Stimulated activated CD4-positive, alpha-beta T cell treated with anti-CD3 and anti-CD28 coated beads, Interleukin-12 subunit alpha, Interleukin-12 subunit beta, amount 100 ng/mL, for 4 hours (primary cell): ENCODE measurements at places on chromosomes 7 and 10.

DNA sequence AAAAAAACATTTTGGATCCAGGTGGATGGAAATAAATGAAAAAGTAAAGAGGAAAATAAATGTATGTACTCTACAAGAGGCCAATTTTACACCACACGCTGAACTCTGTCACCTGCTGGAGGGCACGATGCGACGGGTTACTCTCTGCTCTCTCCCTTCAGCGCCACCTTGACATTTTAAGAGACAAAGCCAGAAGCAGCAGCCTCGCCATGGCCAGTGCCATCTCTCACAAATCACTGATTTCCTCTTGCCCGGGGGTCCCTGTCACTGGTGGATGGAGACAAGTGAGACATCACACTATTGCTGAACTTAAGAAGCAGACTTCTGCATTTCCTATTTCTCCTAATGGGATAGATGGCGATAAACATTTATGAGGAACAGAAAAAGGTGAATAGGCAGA, 190.0 kb downstream of the ZMYND11 start:
- no peak for DNase-seq

DNA sequence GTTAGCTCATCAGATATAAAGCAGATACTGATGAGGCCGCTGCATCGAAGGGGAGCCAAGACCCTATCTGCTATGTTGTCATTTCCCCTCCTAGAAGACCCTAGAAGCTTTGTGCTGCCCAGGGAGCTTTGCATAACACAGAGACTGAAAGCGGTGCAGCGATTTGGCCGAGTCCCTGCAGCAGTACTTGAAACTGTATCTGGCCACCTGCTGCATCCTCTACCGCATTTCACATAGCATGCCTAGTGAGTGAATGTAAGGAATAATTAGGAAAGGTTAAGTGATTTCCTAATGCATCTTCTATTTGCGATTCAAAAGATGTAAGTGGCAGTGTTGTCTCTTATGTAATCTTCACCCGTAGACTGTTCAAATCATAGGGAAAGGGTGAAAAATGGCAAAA, 106.7 kb downstream of the LRMDA start:
- no peak for DNase-seq

- DNase-seq = no peak
These were observed 207.5 kb upstream of the GNAI1 start for GRCh38 chr7:79927116-79927515.

GRCh38 chr7:4297165-4297917, 384.8 kb upstream of the FOXK1 start:
- DNase-seq = no peak

- no peak for DNase-seq
These were observed 60.0 kb downstream of the ANLN start for GRCh38 chr7:36449685-36450084.

GRCh38 chr7:130123501-130123900, 53.2 kb downstream of the KLHDC10 start:
- DNase-seq = no peak

GRCh38 chr10:90857635-90858460, at the start of gene HTR7:
HTR7 (minus strand) TSS chr10:90858039; CDS start chr10:90857671, 368 bp downstream.
- DNase-seq = peak; percentile 64

DNA sequence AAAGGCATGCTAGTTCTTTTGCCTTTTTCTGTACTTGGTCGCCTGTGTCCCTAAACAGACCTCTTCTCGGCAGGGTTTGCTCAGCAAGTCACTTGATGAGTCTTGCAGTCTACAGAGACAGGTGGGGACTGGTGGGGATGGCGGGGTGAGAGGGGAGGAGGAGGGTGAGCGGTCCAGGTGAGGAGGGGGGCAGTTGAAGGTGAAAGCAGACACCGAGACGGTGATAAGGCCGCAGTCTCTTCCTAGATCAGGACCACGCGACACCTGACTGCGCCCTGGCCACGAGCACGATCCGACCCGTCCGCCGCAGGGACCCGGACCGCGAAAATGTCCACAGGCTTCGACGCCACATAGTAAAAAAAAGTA, 566 bp downstream of the ASNS start:
- DNase-seq = no peak

DNA sequence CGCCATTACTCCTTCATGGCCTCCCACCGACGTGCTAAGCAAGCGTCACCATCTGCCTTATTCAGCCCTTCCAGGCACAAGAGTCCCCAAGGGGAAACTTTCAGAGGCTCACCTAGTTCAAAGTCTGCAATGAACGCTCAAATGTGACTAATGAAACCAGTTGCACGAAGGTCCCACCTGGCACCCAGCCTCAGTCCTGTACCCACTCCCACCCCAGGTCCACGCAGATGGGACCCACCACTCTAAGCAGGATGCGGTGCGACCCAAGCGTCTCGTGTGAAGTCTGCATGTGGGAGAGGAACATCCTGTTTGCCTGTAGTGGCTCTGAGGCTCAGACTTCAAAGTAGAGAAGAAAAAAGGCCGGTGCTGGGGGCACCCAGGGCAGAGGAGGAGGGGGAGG, 40.3 kb downstream of the RGS10 start:
- peak; percentile 58 for DNase-seq

DNA sequence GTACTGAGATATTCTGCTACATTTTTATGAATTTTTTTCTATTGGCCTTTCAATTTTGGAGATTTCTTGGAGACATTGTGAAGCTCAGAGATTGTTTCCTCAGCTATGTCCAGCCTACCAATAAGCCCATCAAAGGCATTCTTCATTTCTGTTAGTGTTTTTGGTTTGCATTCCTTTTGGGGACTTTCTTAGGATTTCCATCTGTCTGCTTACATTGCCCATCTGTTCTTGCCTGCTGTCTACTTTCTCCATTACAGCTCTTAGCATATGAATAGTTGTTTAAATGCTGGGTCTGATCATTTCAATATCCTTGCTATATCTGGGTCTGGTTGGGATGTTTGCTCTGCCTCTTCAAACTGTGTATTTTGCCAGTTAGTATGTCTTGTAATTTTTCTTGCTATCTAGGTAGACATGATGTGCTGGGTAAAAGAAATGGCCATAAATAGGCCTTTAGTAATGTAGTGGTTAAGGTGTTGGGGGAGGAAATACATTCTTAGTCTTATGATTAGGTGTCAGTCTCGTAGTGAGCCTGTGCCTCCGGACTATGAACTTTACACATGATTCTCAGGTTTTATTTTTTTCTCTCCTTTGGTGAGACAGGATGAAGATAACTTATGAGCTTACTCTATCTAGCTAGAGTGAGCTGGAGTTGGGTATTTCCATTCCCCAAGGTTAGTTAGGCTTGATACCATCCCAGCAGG, 32.6 kb upstream of the NME8 start:
- DNase-seq = no peak

GRCh38 chr7:44482502-44483485, 7.7 kb downstream of the NUDCD3 start:
- DNase-seq = no peak

DNA sequence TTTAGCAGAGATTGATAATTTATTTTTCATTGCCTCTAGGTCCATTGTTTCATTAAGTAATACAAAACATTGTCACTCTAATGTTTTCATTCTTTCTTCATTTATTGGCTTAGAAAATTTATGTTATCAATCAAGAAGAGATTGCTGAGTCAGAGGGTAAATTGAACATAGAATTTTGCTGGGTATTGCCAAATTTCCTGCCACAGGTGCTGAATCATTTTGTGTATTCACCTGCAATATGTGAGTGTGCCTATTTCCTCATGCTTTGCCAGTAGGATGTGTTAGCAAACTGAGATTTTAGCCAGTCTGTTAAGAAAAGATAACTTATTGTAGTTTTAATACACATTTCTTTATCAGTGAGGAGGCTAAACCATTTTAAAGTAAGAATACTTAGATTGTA, 38.0 kb downstream of the MARCHF5 start:
- no peak for DNase-seq

- no peak for DNase-seq
These were observed 218.8 kb downstream of the ZWINT start for GRCh38 chr10:56142092-56142728.

DNA sequence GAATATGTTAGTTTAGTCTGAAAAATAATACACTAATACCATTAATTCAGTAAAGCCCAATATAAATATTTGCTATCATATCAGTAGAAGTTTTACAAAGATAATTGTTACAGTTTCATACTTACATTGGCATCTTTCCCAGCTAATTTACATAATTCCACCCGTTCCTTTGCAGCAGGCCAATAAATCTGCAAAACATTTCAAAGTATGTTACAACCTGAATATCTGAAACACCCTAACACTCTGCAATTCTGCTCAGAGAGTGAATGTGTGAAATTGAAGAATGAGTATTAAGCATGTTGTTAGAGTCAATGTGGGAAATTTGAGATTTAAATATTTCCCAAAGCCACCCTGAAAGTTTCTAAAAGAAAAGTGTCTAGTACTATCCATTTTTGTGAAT, 105.5 kb downstream of the SEMA3D start:
- DNase-seq = no peak

- DNase-seq = no peak
These were observed 433.0 kb downstream of the ANKRD7 start for GRCh38 chr7:118657391-118658005.

DNA sequence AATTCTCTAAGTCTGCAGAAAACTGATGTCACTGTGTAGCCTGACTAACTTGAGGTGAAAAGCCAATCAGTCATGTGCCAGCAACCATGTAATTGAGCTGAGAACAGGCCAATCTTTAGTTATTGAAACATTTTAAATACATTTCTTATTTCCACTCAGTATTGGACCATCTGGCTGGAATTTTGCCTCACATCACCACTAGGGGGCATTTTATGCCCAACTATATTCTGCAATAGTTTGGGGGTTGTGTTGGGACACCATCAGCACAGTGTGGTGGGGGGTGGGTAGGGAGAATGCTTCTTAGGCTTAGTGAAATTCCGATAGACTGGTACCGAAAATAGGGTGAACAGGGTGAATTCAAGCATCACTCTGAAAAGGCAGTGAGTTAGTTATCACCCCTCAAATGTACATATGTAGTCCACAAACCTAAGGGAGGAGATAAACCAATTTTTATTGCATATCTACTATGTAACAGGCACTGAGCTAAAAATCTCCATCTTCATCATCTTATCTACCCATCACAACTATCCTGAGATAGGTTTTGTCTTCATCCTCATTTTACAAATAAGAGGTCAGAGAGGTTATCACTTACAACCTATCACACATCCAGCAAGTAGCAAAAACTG, 17.8 kb downstream of the NPSR1 start:
- no peak for DNase-seq

- DNase-seq = no peak
These were observed 84.3 kb upstream of the ATP6V0A4 start for GRCh38 chr7:138882249-138882648.

GRCh38 chr7:131040467-131040932, 287.2 kb upstream of the MKLN1 start:
- no peak for DNase-seq

DNA sequence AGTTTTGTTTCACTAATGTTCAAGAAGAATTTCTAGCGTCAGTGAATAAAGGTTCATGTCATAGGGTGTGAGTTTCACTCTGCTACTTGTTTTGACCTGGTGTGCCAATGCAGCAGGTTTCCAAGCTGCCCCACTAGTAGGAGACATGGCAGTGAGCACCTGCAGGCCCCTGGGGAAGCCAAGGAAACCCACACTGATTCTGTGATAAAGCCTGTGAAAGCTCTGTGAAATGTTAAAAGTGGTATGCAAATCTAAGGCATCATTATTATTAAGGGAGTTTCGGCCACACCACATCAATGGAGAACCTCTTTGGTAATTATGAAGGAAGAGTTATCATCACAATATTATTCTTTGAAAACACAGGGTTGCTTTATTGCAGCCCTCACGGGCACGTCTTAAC, 46.4 kb downstream of the ABCB5 start:
- DNase-seq = no peak

DNA sequence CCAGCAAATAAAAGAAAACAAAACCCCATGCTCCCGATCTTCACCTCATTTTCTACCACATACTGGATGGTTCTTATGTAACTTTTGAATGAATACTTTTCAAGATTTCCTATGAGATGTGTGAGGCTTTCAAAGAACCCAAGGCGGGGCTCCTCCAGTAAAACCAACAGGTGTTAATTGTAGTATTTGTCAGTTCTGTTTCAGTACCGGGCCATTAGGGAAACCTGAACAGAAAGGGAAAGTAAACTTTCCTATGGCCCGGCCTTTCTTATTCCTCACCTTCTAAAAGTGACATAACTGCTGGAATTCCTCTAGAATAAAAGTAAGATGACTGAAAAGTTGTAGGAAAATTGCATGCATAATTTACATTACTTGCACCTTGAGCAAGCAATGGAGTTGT, 672.9 kb downstream of the MAGI2 start:
- no peak for DNase-seq

DNA sequence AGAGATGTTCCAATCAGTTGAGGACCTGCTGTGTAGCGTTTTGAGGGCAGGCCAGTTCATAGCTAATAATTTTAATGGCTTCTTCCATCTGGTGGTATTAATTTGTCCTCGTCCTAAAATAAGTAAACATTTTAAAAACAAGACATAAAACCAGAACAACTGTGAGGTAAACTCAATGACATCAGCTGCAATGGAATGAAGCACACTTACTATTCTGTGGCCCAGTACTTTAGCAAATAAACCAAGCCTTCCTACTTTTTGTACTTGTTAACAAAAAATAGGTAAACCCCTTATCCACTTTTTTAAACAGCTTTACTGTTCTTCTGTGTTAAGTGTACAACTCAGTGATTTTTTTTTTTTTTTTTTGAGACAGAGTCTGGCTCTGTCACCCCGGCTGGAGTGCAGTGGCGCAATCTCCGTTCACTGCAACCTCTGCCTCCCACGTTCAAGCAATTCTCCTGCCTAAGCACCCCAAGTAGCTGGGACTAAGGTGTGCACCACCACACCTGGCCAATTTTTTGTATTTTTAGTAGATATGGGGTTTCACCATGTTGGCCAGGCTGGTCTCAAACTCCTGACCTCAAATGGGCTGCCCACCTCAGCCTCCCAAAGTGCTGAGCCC, 28.9 kb upstream of the FZD1 start:
- DNase-seq = no peak
